ENCODE measurements at places on chromosomes 1 and 21. TPM values are rescaled to one million over a fixed set of nuclear protein-coding genes. Genes with fewer than 3 reads are reported as not detected.

MYOG gene
- 480 TPM for total RNA-seq

C8B gene
- not detected for total RNA-seq

DNA sequence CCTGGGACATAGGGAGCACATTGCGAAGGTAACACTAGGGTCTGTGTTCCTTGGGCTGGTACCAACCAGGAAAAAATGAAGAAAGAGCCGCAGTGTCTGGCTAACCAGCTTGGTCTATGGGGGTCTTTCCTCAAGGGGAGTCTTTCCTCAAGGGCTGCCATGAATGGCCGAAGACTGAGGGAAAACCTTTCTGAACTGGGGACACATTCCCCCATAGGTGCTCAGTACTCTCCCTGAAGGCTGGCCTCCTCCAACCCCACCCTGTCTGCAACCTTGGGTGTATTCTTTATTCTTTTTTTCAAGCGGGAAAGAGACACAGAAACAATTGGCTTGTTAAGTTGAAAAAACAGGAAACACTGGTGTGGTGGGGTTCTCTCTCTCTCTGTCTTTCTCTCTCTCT, 200.5 kb downstream of the BACH1 start:
- no peak for DNase-seq

DNA sequence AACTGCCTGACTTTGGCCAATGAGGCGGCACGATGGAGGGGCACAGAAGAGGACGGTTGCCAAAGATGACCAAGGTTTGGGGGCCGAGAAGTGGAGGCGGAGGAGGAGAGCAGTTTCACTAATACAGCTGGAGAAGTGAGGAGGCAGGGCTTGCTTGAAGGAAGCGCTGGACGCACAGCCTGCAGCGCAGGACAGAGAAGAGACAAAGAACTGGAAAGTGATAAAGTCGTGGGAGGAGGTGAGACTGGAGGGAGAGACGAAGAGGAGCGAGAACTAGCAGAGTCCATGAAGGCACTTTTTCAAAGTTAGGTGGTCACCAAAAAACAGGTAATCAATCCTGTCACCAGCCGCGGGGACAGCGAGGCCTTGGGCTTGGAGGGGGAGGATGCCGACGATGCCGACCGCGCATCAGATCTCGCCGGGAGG, 771 bp downstream of the PACC1 start:
- peak; percentile 29 for DNase-seq

GRCh38 chr1:31000301-31000700, 65.2 kb downstream of the PUM1 start:
- DNase-seq, result no peak

- no peak for DNase-seq
These were observed 72.5 kb downstream of the CD34 start for GRCh38 chr1:207838156-207839082.

Measured in muscle of leg (tissue), 16 donors.